Endodermal cell (in vitro differentiated cells): ENCODE measurements at places on chromosomes 5 and 9.

DNA sequence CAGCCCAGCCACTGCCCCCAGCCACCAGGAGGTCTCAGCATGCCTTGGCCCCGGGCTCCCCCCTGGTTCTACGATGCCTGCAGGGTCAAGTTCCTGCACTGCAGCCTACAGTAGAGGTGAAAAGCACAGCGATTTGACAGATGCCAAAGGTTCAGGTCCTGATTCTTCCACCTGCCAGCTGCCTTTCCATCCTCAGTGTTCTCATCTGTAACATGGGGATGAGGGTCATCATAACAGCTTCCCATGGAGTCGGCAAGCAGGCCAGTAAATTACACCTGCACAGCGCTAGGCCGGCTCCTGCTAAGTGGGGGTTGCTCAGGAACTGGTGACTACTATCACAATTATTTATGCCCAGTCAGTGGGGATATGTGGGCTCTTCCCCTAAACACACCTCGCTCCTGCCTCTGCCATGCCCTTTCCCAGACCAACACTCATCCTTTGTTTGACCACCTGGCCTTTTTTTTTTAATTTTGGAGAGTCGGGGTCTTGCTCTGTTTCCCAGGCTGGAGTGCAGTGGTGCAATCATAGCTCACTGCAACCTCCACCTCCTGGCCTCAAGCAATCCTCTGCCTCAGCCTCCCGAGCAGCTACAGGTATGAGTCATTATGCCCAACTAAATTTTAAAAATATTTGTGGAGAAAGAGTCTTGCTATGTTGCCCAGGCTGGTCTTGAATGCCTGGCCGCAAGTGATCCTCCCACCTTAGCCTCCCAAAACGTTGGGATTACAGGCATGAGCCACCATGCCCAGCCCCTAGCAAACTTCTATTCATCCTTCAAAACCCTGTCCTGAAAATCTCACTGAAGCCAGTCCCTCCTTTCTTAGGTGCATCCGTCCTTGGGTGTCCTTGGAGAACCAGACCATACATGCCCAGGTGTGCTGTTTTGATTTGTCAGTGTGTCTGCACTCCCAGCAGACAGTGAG is 6.4 kb downstream of the ENG start:
- DNase-seq, result no peak

DNA sequence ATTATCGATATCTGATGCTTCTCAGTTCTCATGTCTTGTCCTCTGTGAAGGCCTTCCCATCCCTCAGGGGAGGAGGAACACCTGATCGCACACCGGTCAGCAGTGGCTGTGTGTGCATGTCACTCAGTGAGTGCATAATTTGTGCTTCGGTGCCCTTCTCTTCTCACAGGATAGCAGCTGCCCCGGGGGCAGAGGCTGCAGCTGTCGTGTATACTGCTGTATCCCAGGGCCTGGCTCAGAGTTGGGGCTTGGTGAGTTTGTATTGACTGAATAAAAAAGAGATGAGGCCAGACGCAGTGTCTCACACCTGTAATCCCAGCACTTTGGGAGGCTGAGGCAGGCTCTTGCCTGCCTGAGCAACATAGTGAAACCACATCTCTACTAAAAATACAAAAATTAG is 49.7 kb upstream of the NCS1 start:
- no peak for DNase-seq

GRCh38 chr5:53601570-53601969 is 41.1 kb downstream of the NDUFS4 start:
- no peak for DNase-seq

DNA sequence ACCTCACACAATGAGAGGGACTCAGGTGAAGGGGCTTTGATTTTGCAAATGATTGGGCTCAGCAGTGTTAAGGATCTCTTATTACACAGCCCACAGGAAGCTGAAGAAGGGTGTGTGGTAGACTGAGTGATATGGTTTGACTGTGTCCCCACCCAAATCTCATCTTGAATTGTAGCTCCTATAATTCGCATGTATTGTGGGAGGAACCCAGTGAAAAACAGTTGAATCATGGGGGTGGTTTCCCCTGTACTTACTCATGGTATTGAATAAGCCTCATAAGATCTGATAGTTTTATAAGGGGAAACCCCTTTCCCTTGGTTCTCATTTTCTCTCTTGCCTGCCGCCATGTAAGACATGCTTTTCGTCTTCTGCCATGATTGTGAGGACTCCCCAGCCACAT is 132.5 kb upstream of the FBXL7 start:
- DNase-seq, result no peak

- DNase-seq, result no peak
Observed at GRCh38 chr5:41083306-41083705, 12.2 kb upstream of the MROH2B start.

DNA sequence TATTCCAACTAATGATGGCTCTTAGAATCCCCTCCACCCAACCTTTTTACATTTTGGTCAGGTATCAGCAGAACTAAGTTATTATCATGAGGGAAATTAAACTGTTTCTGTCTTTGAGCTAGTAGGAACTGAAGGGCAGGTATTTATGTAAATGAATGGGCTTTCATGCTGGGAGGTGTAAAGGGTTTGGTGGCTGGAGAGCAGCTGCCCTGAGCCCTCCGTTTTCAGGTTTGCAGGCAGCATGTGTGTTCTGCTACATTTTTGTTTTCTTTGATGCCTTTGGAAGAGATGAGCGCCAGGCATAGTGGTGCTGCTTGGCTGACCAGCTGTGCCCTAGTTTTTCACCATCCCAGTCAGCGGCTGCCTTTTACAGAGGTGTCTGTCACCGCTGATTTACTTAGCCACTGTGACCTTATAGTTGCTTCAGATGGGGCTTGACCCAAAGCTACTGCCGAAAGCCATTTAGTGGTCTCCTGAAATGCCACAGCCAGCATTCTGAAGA is 231.9 kb downstream of the MAST4 start:
- peak; percentile 77 for DNase-seq
